ENCODE measurements at places on chromosomes 3 and 15.

DNA sequence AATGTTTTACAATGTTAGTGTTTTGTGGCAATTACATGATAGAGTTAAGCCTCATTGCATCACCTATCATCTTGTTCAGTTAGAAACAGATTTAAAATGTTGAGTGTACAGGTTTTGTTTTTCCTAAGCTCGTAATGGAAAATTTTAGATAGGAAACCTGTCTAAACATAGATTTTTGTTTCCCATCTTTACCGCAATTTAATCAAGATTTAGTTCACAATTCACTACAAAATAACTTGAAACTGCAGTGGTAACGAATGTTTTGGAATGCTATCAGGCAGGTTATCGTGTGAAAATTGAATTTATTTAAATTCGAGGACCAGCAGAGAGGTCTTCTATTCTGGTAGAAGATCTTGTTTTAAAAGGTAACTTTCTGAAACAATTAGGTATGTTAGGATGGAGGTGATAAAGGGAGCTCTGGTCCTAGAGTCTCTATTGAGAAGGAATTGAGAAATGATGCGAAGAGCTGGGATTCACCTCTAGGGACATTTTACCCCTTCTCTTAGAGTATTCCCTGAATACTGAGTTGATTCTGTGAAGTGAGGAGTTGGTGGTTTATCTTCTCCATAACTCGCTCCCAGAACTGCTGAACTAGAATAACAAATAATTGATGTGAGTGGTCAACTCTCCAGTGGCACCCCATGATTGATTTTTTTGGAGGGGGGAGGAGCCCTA lies 1.4 kb downstream of the DOCK3 start:
- H3K4me1 ChIP-seq = no peaks in the 10 kb centered on the region
- no peaks in the 10 kb centered on the region for H3K36me3 ChIP-seq
- no peak for DNase-seq
- peaks cover 54% of the 10 kb centered on the region for H3K27me3 ChIP-seq
- no peak overlapping the region for H3K27ac ChIP-seq

- H3K4me1 ChIP-seq = no peaks in the 10 kb centered on the region
- H3K4me3 ChIP-seq = no peak overlapping the region
- H3K27me3 ChIP-seq = no peaks in the 10 kb centered on the region
- H3K36me3 ChIP-seq = no peaks in the 10 kb centered on the region
- DNase-seq = peak; percentile 0
Measured at GRCh38 chr15:28459279-28459678, 73.5 kb downstream of the GOLGA8G start.

DNA sequence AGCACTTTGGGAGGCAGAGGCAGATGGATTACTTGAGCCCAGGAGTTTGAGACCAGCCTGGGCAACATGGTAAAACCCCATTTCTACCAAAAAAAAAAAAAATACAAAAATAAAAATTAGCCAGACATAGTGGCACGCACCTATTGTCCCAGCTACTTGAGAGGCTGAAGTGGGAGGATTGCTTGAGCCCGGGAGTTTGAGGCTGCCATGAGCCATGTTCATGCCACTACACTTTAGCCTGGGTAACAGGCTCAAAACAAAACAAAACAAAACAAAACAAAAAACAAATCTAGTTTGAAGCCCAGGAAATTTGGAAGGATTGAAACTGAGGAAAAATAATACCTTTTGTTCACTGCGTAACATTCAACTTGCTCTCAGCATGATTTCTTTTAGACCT lies 16.6 kb downstream of the TMOD3 start:
- H3K4me3 ChIP-seq = no peak overlapping the region
- no peak for DNase-seq
- no peaks in the 10 kb centered on the region for H3K27me3 ChIP-seq
- H3K36me3 ChIP-seq = no peaks in the 10 kb centered on the region
- H3K27ac ChIP-seq = peak overlapping the region; percentile 70

- H3K27ac ChIP-seq = no peak overlapping the region
- no peak overlapping the region for H3K4me3 ChIP-seq
- no peaks in the 10 kb centered on the region for H3K27me3 ChIP-seq
- no peaks in the 10 kb centered on the region for H3K36me3 ChIP-seq
- DNase-seq = no peak
Measured at GRCh38 chr3:135224815-135225362, 429.8 kb downstream of the EPHB1 start.

DNA sequence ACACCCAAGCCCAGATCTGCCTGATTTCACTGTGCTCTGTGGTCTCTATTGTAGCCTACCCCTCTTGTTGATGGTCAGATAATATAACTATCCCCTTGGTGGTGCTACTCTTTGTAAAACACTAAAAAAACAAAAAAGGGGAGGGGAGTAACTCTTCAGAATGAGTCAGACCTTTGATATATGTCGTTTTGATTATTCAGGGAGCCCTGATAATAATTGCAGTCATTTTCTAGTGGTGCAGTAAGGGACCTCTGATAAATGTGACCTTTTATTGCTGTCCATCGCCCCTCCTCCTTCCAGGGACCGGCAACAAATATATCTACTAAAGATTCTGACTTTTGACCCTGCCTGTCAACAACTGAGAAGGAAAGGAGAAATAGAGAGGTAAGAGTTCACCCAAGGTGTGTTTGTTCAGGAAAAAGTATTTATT lies 45.1 kb upstream of the MAGI1 start:
- H3K4me3 ChIP-seq = no peak overlapping the region
- H3K4me1 ChIP-seq = peaks cover 4% of the 10 kb centered on the region
- H3K27me3 ChIP-seq = no peaks in the 10 kb centered on the region
- no peak overlapping the region for H3K27ac ChIP-seq
- no peak for DNase-seq

DNA sequence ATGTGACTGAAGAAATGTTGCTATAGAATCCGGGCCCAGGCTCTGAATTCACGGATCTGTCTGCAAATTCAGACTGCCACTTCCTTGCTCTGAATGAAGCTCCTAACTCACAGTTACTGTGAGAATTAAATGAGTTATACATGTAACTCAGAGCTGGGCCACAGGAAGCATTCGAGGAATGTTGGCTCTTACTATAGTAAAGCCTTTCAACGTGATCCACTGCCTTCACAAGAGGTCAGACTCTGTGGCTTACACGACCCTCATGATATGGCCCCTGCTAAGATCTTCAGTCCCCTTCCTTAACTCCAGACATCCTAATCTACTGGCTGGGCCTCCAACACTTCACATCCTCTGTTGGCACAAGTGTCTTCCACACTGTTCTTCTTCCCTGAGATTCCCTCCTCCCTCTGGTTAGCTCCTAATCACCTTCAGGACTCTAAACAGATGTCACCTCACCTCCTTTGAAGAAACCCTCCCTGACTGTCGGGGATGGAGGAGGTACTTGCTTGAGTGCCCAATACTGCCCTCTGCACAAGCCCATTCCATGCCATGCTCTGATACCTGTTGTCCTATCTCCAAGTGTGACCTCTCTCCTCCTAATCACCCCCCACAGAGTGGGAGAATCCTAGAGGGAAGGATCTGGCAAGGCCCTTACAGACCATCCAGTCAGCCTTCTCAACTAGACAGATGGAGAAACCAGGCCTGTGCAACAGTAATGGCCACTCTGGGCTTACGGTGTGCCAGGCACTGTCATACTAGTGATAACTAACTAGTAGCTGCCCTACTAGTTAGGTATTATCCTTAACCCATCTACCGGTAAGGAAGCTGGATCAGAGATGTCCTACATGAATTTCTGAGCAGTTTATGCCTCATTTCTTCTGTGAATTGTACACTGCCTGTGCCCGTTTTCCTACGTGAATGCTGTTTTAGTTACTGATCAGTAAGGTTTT lies 1.3 kb downstream of the ACTR8 start:
- peak overlapping the region; percentile 70 for H3K27ac ChIP-seq
- peaks cover 25% of the 10 kb centered on the region for H3K36me3 ChIP-seq
- H3K4me1 ChIP-seq = peaks cover 8% of the 10 kb centered on the region
- peak overlapping the region; percentile 73 for H3K4me3 ChIP-seq
- DNase-seq = peak; percentile 42

DNA sequence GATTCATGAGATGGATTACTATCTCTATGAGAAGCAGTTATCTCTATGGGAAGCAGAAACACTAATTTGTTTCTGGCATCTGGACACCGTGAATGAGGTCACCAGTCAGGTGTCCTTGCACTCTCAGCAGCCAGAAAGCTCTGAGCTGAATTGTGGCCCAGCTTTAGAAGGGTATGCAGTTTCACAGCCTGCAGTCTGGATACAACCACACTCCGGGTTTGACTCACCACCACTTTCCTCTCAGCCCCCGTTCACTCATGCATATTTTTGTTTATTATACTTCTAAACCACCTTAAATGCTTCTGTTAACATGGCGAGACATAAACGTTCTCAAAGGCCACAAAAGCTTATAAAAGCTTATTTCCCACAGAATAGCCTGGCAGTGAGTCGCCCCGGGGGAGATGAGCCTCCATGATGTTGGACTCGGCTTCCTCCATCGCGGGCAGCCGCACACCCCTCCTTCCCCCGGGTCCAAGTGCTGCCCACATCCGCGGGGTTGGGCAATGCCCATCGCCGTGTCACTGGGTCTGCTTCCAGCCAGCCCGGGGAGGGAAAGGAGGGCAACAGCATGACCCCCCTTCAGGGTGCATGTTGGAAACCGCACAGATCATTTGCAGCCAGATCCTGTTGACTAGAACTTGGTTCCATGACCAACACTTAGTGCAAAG lies 16.8 kb upstream of the SLC41A3 start:
- no peak overlapping the region for H3K27ac ChIP-seq
- H3K27me3 ChIP-seq = no peaks in the 10 kb centered on the region
- DNase-seq = peak; percentile 90
- peaks cover 10% of the 10 kb centered on the region for H3K4me1 ChIP-seq

DNA sequence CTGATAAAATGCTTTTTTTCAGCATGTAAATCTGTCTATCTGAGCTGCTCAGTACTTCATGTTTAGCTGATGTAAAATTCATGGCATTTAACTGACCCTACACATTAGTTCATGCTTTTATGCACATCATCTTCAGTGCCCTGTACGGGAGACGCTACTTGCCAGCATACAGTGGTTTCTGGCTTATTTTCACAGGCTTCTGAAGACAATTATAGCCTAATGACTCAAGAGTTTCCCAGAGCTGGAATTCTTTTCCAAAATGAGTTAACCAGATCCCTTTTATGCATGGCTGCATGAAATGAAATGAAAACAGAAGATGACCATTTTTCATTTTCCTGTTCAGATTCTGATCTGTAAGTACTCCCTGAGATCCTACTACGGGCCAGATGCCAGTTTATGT lies 1061.5 kb downstream of the ROBO2 start:
- H3K4me1 ChIP-seq = peaks cover 4% of the 10 kb centered on the region
- no peak overlapping the region for H3K27ac ChIP-seq
- H3K36me3 ChIP-seq = no peaks in the 10 kb centered on the region
- peak; percentile 74 for DNase-seq
- no peaks in the 10 kb centered on the region for H3K27me3 ChIP-seq
- H3K4me3 ChIP-seq = no peak overlapping the region

- no peak overlapping the region for H3K27ac ChIP-seq
- DNase-seq = peak; percentile 1
- peaks cover 4% of the 10 kb centered on the region for H3K36me3 ChIP-seq
- H3K4me1 ChIP-seq = peaks cover 3% of the 10 kb centered on the region
Measured at GRCh38 chr15:41102854-41103253, 13.2 kb downstream of the INO80 start.

- peaks cover 15% of the 10 kb centered on the region for H3K27me3 ChIP-seq
- no peaks in the 10 kb centered on the region for H3K4me1 ChIP-seq
- no peaks in the 10 kb centered on the region for H3K36me3 ChIP-seq
- no peak overlapping the region for H3K4me3 ChIP-seq
- no peak overlapping the region for H3K27ac ChIP-seq
Measured at GRCh38 chr3:44077267-44077666, 164.4 kb upstream of the TOPAZ1 start.

DNA sequence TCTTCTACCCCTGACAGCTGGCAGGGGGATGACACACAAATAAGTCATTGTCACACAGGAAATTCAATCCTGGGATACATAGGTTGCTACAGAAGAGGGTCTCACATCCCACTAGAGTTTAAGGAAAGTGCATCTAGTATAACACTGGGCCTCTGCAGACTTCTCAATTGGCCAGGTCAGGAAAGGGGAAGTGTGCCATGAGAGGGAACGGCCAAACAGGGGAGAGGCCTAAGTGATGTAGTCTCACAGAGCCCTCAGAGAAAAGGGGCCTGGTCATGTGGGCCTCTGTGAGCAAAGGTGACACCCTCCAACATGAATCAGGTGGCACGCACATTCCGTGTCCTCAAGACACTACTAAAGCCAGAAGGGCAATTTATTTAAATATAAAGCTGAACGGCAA lies 11.2 kb downstream of the ZXDC start:
- H3K27ac ChIP-seq = no peak overlapping the region
- no peak overlapping the region for H3K4me3 ChIP-seq
- H3K27me3 ChIP-seq = no peaks in the 10 kb centered on the region
- H3K4me1 ChIP-seq = no peaks in the 10 kb centered on the region
- DNase-seq = no peak
- H3K36me3 ChIP-seq = peaks cover 84% of the 10 kb centered on the region

DNA sequence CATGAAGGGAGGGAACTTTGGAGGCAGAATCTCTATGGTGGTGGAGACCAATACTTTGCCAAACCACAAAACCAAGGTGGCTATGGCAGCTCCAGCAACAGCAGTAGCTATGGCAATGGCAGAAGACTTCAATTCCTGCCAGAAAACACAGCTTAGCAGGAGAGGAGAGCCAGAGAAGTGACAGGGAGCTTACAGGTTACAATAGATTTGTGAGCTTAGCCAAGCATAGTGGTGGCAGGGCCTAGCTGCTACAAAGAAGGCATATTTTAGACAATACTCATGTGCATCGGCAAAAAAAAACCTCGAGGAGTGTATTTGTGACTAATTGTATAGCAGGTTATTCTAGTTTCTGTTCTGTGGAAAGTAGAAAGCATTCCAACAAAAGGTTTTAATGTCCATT lies 6.4 kb upstream of the CSTA start:
- H3K4me1 ChIP-seq = no peaks in the 10 kb centered on the region
- H3K36me3 ChIP-seq = no peaks in the 10 kb centered on the region
- DNase-seq = no peak
- peaks cover 2% of the 10 kb centered on the region for H3K27me3 ChIP-seq

- peaks cover 25% of the 10 kb centered on the region for H3K4me1 ChIP-seq
- peak; percentile 71 for DNase-seq
- peak overlapping the region; percentile 8 for H3K4me3 ChIP-seq
Measured at GRCh38 chr3:157089455-157090221, 70.3 kb downstream of the CCNL1 start.

GRCh38 chr15:87345961-87346360 lies 910.6 kb downstream of the NTRK3 start:
- no peaks in the 10 kb centered on the region for H3K36me3 ChIP-seq
- no peaks in the 10 kb centered on the region for H3K27me3 ChIP-seq
- no peak overlapping the region for H3K27ac ChIP-seq
- peaks cover 4% of the 10 kb centered on the region for H3K4me1 ChIP-seq

GRCh38 chr15:39494462-39494861 lies 86.4 kb upstream of the THBS1 start:
- H3K36me3 ChIP-seq = no peaks in the 10 kb centered on the region
- no peaks in the 10 kb centered on the region for H3K27me3 ChIP-seq
- H3K4me3 ChIP-seq = no peak overlapping the region
- peaks cover 18% of the 10 kb centered on the region for H3K4me1 ChIP-seq
- H3K27ac ChIP-seq = no peak overlapping the region
- no peak for DNase-seq

GRCh38 chr15:82129761-82130160 lies 83.9 kb upstream of the MEX3B start:
- no peaks in the 10 kb centered on the region for H3K27me3 ChIP-seq
- peaks cover 28% of the 10 kb centered on the region for H3K4me1 ChIP-seq
- H3K36me3 ChIP-seq = no peaks in the 10 kb centered on the region
- H3K4me3 ChIP-seq = no peak overlapping the region

Measured in IMR-90 (cell line).